Stimulated activated CD4-positive, alpha-beta T cell treated with anti-CD3 and anti-CD28 coated beads, TNF-alpha, amount 100 ng/mL, for 24 hours (primary cell): ENCODE measurements at places on chromosomes 4 and X.

DNA sequence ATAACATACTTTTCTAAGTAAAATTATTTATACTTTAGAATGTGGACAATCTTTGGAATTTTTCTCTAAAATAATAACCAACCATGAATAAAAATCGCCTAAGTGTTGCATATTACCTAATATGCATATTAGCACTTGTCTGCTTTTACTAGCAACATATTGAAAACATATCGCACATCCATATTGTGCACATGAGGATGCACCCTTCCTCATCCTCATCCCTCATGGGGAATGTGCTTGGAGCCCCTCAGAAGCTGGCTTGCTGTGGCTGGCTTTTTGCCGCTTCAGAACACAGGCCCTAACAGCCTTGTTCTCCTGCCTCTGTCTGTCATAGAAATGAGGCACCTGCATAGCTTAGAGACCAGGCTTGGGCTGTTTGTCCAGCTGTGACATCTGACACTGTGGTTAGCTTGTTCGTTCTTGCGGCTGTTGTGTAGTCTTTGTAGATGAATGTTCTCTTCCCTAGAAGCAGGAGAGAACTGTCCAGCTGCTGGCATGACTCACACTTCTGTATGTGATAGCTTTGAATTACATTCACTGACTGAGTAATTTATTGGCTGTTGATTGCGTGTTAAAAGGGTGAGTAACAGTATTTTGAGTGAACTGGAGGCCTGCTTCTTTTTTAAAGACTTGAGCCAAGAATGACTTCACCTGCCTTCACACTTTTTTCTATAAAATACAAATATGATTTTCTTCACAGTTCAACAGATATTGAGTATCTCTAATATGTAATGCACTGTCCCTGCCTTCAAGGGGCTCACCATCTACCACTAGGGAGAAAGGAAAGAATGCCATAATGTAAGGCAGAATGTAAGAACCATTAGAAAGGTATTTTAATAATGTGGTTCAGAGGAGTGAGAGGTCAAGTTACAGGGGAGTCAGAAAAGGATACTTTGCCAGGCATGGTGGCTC, 81.9 kb downstream of the HMGB2 start:
- DNase-seq, result no peak

DNA sequence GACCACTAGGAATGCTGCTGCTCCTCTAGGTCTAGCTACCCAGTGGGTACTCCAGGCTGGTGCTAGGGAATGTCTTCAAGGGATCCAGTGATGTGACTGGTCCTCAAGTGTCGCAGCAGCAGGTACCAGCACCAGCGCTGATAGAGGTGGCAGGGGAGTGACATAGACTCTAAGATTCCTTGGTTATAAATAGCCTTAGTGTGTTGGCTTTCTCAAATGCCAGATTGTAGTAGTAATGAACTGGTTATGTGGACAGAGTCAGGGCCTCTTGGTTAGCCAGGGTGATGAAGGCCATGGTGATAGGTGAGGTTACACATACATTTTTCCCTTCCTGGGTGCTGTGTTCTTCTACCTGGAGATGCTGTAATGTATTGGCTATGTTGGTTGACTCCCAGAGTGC, 38.3 kb downstream of the DCLK2 start:
- DNase-seq, result no peak

DNA sequence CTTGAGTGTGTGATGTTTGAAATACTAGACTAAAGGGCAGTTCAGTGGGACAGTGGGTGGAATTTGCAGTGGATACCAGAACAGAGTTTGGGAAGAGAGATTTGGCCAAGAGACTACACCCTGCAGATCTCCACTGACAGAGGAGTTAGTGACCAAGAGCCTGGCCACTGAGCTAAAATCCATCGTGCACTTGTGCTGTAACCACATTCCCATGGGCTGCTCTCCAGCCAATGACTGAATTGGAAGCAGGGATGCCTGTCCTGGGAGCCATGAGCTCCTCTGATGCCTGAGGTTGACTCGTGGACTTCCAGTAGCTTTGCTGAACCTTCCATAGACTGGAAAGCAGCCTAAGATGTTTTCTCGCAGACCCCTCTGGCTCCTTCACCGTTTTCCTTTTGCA, 296.1 kb downstream of the TRIML1 start:
- no peak for DNase-seq

GRCh38 chr4:173821036-173821435, 291.0 kb upstream of the HAND2 start:
- DNase-seq, result no peak

DNA sequence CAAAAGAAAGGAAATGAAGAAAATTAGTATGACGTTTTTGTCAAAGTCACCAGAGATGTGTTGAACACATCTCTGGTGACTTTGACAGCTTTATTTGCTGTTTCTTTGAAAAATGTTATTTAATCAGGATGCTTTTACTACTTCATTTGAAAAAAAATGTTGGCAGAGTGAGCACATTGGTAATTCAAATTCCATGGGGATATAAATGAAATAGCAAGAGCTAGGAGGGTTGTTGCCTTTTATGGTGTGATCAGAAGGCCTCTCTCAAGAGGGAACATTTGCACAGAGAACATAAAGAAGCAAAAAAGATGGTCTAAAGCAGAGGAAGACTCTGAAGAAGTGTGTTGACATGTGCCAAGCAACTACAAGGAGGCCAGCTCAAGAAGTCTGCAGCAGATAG, 46.6 kb upstream of the CXCL8 start:
- no peak for DNase-seq

DNA sequence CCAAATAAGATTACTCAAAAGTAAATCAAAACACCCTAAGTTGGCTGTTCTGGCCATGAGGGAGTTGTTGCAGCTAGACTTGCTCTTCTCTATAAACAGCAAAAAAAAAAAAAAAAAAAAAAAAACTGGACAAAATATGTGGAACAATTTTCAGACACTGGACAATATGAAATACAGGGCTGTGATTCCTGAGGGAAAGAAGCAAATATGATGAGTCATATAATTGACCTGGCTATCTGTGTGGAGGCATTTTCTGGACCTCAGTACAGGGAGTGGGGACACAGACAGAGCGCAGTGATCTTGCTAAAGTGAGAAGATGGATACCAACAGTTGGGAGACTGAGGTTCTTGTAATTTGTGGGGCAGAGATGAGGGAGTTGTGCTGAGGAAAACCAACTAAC, 192.0 kb upstream of the HAND2 start:
- no peak for DNase-seq

DNA sequence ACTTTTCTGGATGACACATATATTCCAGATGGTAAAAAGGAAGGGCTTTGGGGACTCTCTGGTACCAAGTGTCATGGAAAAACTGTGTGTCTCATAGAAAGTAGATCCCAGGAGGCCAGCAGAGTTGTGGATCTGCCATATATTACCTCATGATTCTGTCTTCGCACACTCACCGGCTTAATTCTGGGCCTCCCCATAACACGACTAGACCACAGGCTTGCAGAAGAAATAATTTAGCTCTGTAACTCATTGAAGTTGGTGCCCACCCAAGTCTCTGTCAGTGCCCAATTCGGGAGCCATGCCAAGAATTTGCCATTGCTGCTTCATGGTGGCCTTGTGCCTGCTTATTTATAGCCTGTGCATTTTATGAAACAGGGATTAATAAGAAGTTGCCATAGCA, 104.5 kb downstream of the AR start:
- DNase-seq, result no peak

DNA sequence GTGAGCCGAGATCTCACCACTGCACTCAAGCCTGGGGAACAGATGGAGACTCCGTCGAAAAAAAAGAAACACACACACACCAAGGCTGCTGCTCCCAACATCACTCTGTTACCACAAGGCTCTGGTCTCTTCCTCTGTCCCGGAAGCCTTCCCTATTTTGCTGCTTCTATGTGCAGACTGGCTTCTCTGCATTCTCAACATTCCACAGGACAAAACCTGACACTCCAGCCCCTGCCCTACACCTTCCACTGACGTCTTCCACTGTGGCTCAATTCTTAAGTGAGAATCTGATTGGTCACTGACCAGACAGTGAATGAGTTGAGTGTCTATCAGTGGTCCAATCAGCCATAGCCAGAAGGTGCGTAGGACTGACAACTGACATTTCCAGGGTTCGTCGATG, 5.9 kb downstream of the ODAPH start:
- DNase-seq, result no peak

- no peak for DNase-seq
Measured at GRCh38 chr4:7559741-7560395, 125.1 kb upstream of the PSAPL1 start.

- DNase-seq, result no peak
Measured at GRCh38 chr4:57070461-57070860, 39.7 kb downstream of the IGFBP7 start.

DNA sequence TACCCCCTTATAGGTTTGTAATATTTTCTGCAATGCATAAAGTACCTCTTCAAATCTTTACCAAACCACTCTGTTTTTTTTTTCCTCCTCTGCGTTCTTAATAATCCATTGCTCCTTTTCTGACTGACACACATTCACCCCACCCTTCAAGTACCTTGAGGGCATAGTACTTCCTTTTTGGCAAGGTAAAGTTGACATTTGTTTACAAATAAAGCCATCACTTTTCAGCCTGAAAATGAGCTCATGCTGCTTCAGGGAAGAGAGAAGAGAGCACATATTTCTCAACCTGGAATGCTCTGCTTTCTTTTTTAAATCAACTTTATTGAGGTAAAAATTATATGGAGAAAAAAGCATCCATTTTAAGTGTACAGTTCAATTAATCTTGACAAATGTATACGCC, 113.9 kb downstream of the AGTR2 start:
- no peak for DNase-seq

DNA sequence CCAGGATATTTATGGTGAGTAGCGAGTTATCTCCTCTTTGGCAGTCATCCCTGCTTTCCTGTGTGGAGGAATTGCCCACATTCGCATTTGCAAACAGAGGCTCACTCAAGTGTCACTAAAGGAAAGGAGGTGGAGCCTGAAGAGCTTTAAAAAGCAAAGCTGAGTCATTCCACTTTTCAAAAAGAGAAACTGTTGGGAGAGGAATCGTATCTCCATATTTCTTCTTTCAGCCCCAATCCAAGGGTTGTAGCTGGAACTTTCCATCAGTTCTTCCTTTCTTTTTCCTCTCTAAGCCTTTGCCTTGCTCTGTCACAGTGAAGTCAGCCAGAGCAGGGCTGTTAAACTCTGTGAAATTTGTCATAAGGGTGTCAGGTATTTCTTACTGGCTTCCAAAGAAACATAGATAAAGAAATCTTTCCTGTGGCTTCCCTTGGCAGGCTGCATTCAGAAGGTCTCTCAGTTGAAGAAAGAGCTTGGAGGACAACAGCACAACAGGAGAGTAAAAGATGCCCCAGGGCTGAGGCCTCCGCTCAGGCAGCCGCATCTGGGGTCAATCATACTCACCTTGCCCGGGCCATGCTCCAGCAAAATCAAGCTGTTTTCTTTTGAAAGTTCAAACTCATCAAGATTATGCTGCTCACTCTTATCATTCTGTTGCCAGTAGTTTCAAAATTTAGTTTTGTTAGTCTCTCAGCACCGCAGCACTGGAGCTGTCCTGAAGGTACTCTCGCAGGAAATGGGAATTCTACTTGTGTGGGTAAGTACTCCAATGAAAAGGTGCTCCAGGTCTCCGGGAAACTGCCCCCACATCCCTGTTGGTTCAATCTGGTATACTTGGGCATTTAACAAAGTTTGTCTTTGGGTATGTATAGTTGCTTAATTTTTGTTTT, at the start of gene EGF:
Gene EGF, plus strand, starts transcription at position 178 of the 890 bp plus-strand sequence. Its CDS starts 453 bp downstream, at position 631.
- no peak for DNase-seq

DNA sequence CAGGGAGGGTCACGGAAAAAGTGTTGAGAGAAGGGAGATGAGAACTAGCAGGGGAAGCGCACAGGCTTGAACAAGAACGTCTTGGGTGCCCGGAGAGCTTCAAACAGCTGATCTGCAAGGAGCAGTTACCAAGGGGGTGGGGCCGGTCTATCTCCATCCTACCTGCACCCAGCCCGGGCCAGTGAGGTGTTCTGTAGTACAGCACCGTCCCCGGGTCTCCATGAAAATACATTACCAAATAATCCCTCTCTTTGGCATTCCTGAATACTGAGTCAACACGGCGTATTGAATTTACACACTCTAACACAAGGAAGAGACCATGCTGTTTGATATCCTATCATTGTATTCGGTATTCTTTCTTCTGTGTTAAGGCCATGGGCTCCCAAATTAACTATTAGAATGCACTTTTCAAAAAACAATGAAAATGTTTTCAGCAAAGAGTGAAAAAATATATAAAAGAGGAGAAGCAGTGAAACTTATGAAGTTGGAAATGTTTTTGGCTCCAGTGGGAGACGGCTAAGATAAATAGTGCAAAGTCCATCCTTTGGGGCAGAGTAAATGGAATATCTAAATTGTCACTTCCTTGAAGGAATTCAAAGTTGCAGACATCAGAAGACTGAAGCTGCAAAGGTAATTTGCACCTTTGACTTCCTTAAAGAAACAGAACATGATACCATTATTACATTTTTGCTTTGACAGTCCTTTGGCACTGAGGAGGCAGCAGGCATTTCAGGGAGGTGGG, 90.3 kb downstream of the DHRSX start:
- no peak for DNase-seq

- DNase-seq, result no peak
Measured at GRCh38 chrX:73577361-73577760, 14.4 kb downstream of the CHIC1 start.

GRCh38 chr4:84482564-84483563, 16.2 kb downstream of the NKX6-1 start:
- DNase-seq, result no peak

- no peak for DNase-seq
Measured at GRCh38 chr4:8165374-8165896, 6.8 kb upstream of the ABLIM2 start.

DNA sequence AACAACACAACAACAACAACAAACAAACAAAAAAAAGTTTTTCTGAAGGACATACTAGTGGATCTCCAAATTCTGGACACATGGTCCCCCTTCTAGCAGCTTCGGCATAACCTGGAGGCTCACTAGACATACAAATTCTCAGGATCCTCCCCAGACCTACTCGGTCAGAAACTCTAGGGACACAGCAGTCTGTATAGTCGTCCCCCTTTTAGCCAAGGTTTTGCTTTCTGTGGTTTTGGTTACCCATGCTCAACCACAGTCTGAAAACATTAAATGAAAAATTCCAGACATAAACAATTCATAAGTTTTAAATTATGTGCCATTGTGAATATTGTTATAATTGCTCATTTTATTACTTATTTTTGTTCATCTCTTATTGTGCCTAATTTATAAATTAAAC, 45.2 kb upstream of the SHISA3 start:
- no peak for DNase-seq

- DNase-seq, result no peak
Measured at GRCh38 chr4:1418494-1419285, 12.4 kb upstream of the NKX1-1 start.

DNA sequence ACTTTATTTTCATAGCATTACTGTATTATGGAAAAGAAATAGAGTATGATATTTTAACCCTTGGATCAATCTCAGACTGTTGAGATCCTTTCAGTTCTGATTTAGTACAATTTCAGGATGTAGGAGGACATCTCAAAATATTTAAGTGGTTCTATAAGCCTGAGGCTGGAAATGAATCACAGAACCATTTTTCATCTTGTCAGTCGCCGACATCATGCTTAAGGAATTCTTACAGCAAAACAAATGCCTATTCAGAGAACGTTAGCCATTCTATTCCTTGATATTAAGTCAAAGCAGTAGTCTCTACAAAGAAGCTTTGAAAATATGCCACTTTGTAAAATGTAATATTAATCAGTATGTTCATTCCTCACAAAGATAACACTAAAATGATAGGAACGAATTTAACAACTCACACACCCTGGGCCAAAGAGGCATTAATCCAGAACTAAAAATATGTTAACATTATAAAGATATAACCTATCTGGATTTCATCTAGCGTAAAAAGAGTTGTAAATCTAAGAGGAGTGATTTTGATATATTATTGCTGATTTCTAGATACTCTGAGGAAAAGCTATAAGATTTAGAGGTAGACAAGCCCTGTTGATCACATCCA, 152.0 kb downstream of the GASK1B start:
- DNase-seq, result no peak

- DNase-seq, result no peak
Measured at GRCh38 chr4:81635739-81636138, 164.0 kb upstream of the RASGEF1B start.
